ENCODE measurements at places on chromosomes 12 and 14.

DNA sequence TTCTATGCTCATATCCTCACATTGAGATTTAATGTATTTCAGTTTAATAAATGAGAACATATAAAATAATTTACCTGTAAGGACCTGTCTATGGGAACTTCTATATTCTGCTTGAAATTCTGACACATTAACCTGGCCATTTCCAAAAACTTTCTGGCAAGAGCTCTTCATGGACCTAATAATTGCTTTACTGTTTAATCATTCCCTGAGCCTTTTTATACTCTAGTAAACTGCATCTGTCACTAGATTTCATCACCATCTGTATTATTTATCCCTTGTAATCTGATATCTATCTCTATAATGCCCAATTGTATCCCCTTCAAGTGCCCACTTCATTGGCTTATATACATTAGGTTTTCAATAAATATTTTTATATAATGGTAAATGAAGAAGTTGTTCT lies 327.7 kb downstream of the RAD51B start:
- no peak for DNase-seq

DNA sequence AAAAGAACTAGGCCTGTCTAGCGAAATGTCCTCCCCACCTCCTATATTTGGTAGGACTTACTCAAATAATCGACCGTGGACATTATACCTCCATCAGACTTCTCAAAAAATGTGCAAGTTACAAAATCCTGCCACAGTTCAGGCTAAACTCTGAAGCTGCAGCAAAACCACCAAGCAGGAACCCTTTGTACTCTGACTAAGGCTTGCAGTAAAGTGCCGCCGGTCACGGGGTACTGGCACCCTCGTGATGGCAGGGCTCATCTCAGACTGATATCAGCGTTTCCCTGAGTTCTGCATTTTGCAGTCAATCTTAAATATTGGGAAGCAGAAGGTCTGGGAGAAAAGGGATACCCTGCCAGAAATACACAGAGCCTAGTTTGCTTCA lies 17.1 kb downstream of the SLC11A2 start:
- DNase-seq: no peak

- DNase-seq: no peak
Measured at GRCh38 chr12:114694436-114695304, 10.7 kb upstream of the TBX3 start.

DNA sequence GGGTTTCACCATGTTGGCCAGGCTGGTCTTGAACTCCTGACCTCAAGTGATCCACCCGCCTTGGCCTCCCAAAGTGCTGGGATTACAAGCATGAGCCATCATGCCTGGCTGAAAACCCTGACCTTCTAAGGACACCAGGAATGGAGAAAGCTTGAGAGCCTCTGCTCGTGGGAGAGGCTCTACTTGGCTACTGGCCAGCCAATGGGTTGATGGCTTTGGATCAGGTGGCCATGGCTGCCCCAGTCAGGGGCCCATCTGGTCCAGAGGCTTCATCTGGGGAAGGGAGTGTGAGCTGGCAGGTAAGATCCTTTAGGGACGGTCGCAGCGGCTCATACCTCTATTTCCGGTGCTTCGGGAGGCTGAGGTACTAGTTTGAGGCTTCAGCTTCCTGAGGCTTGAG lies 42.5 kb upstream of the PPP1CC start:
- no peak for DNase-seq

GRCh38 chr14:75896341-75896740 lies 85.5 kb downstream of the TGFB3 start:
- DNase-seq: no peak

DNA sequence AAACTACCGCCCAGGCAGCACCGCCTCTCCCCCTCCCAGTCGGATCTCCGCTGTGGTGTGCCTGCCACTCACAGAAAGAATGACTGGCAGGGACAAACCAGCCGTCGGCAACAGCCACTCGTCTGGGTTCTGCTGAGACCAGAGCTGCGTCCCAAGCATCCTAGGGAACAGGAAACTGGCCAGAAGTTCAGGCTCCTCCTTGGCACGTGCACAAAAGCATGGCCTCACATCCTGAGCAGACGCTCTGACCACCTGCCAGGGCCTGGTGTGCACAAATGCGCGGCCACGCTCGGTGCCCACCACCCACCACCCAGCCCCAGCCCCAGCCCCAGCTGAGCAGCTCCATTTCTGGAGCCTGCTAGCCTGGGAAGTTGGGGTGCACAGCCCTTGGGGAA lies 214.8 kb downstream of the DPF3 start:
- no peak for DNase-seq

Measured in stimulated activated CD8-positive, alpha-beta memory T cell treated with anti-CD3 and anti-CD28 coated beads, Interleukin-12 subunit alpha, Interleukin-12 subunit beta, amount 100 ng/mL, for 4 hours (primary cell).